ENCODE measurements at places on chromosomes 6 and 20.

DNA sequence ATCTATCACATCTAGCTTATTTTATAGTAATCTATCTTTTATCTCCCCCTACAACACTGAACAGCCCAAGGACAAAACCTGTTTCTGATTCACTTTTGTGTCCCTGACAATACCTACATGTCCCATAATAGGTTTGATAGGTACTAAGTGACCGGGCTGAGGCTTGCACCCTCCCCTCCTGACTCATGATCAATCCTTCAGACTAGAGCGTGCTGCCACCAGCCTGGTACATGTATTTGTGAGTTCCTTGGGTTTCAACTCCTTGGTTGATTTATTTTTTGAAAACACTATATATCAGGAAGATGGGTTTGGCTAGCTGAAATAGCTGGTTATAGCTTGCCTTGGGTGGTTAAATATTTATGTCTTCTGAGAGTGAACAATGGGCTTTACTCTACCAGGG is 41.6 kb upstream of the RAB23 start:
- no peak for DNase-seq

DNA sequence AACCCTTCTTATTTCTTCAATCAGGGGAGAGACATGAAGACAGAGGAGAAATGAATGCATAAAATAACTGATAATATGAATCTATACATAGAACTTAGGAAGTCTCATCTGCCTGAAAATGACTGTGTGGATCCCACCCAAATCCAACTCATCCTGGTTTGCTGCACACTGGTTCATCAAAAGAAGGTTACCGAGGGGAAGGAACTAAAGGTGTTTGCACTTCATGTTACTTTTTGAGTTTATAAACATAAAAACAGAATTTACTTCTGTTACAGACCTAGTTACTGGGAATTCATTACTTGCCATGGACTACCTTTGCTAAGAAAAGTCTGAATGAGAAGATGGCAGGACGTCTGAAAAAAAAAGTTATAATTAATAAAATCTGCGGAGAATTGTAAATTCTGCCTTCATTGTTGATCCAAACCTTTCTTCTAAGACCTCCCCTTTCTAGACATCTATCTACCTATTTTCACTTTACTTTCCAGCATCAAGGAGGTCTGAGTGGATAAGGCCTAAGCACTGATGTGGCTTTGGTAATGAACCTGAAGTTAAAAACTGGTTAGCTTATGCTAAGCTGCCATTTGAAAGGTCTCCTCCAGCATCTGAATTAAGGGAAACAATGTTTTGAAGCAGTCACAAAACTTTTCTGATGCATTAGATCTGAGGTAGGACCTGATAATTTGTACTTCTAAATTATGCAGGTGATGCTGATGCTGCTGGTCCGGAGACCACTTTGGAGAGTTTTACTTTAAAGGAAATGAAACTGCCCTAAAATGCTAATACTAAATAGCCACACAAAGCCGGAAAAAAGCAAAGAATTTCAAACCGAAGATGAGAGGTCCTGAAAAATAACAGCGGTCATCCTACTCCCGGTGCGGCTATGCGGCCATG is 84.0 kb downstream of the HFE start:
- no peak for DNase-seq

DNA sequence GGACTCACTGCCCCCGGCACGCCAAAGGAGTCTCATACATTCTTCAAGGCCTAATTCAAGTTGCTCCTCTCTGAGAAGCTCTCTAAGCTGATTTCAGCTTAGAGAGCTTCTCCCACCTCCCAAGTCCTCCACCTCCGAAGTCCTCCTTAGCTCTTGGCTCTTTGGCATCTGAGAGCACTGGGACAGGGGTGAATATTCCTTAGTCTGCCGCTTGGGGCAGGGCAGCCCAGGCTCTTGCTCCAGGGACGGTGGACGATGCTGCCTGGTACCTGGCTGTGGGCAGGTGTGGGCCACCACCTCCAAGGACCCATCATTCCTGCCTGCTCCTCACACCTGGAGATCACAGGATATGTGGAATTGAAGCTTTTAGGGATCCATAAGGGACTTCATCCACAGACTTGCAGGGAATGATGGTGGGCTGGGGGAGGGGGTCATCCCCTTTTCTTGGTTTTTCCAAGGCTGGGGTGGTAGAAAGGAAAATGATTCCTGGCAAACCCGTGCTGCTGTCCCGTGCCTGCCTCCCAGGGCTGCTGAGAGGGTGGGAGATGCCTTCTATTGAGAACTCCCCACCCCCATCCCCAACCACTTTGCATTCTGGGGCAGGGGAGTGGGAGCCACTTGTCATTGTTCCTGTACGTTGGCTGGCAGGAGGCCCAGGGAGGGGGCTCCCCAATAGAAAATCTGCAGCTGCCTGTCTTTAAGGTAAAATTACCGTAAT is 57.4 kb downstream of the ARHGAP40 start:
- no peak for DNase-seq

- DNase-seq = no peak
Observed at GRCh38 chr6:45663251-45664221, 285.8 kb upstream of the SUPT3H start.

DNA sequence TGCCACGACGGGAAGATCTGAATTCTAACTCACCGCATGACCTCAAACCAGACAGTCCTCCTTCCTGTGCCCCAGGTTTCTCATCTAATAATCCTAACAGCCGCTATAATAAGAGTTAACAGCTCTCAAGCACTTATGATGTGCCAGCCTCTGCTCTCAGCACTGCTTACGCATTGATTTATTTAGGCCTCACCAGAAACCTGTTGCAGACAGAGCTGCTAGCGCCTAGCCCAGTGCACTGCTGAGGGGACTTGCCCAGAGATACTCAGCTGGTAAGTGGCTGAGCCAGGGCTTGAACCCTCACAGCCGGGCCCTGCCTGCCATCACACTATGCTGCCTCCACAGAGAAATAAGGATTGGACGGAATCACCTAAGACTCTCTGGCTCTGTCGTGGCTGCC is 37.7 kb downstream of the GRM4 start:
- no peak for DNase-seq

- no peak for DNase-seq
Observed at GRCh38 chr6:121828146-121828886, 392.9 kb downstream of the GJA1 start.

DNA sequence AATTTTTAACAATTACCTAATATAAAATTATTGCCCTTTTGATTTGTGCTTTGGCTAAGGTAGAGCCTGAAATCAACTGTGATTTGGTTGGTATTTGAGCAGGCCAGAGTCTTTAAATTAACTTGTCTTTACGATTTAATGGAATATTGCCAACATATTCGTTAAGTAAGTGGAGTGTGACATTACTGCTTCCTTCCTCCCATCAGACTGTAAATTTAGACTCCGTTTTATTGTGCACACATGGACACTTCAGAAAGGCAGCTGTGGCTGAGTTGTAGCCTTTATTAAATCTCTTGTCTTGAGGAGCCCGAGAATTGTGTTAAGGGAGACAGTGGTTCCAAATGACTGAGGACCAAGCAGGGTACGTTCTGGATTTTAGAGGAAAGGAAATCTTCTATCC is 57.4 kb downstream of the CAP2 start:
- no peak for DNase-seq
